ENCODE measurements at places on chromosomes 5 and 9.

DNA sequence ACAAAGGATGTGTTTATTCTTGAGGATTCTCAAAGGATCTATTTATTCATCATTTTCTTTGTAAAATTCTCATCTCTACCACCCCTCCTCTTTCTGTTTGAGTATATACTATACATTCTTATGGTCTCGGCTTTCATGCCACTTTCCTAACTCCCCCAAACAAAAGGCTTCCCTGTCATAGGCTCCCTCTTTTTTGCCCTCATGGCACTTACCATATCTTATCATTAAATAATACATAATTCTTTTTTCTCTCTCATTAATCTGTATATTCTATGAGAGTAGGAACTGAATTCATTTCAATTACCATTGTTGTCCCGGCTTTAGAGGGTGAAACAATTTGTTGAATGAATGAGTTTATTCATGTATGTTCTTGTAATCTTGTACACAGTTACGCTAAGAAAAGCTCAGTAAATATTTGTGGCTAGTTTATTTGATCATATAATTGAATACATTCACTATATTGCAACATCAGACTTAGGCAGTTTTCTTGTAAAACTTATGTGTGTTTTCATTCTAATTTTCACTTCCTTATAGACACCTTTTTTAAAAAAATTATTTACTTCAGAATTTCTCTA, 254.6 kb downstream of the EDIL3 start:
- DNase-seq, result no peak

- no peak for DNase-seq
Measured at GRCh38 chr5:8381972-8382371, 513.0 kb downstream of the MTRR start.

DNA sequence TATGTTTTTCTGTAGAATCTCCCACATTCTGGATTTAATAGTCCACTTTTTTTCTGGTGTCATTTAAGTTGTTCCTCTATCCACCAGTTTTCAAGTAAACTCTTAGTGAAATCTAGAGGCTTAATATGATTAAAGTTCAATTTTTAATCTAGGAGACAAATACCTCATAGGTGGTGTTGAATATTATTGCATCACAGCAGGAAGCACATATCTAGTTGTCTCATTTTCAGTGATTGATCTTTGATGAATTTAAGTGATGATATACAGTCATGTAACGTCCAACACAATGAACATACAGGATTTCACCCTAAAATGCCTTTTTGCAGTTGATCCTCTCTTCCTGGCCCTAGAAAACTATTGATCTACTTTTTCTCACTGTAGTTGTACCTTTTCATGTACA, 152.3 kb downstream of the NIPBL start:
- no peak for DNase-seq

DNA sequence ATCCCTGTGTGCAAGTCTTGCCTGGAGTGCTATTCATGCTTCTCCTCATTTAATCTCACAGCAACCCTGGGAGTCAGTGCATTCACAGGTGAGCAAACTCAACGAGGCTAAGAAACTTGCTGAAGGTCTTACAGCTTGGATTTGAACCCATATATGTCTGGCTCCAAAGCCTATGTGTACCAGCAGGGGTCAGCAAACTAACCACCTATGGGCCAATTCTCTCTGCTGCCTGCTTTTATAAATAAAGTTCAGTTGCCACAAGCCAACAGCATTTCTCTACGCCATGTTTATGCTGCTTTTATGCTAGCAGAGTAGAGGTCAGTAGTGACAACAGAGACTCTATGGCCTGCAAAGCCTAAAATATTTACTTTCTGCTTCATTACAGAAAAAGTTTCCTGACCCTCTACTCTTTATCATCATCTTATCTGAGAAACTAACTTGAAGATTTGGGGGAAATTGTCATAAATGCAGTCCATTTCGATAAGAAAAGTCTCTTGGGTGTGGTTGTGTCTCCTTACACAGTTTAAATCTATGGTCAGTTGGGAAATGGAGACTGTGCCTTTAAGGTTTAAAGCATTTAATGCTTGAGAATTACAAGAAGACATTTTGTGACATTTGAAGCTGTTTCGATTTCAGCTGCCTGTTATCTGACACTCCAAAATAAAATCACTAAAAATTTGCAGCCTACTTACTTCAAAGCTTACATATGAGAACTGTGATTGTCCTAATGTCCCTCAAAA, 137.7 kb downstream of the PRELID2 start:
- no peak for DNase-seq

DNA sequence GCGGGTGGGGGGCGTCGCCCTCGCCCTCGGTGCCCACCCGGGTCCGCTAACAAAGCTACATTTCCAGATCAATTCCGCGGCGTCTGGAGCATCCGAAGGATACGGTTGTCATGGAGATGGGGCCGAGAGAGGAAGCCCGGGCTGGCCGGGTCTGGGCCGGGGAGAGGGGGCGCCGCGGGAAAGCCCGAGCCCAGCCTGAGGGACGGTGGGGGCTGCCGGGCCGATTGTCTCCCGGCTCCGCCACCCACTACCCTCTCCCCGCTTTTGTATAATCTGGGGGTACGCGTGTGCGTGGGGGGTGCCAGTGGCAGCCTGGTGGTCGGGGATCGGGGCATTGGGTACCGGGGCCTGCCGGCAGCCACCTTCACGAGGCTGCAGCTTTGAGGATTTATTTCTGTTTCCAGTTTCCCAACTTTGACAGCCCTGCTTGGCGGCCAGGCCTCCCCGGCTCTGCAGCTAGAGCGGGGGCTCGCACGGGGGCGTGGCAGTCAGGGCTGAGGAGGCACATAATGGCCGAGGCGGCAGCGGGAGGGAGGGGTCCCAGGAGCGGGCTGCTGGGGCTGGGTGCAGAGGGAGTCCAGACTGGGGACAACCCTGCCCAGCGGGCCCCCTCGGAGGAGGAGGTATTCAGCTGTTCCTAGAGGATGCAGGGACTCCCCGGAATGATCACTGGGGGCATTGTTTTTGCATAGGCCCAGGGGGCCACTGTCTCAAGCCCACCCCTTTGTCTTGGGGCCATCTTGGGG, 626 bp downstream of the PSD2 start:
- no peak for DNase-seq

GRCh38 chr5:180922932-180923331, 24.0 kb downstream of the BTNL8 start:
- no peak for DNase-seq

- DNase-seq, result no peak
Measured at GRCh38 chr5:56594792-56595191, 220.6 kb upstream of the MAP3K1 start.

DNA sequence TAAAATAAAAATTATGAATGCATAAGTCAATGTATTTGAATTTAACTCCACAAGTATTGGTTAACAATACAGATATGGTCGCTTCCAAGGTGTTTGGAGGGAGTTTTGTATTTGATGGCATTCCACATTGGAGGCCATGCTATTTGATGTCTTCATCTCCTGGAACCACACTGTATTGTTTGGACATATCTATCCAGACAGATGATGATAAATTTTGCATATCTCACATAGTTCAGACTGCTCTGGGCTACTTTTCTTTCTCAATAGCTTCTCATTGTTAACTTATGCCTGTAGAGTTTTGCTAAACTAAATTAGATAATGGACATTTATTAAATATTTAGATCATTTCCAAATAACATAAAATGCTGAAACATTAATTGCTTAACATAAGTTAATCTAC, 58.0 kb downstream of the CDKN2A start:
- DNase-seq, result no peak

- DNase-seq, result no peak
Measured at GRCh38 chr9:111063332-111063731, 25.1 kb upstream of the LPAR1 start.

DNA sequence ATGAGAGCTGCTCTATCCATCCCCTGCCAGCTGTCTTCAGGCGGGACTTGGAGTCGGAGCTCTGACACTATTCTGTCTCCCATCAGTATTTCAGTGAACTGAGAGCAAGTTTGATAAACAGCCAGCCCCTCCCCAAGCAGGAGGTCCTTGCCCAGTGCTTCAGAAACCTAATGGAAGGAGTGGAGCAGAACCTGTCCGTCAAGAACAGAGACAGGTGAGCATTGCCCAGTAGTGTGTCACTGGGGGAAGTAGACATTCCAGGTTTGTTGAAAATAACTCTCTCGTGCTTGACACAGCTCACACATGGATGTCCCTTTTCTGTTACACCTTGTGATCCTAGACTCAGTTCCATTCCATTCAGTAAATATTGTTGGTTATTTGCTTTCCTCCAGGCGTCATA, 13.2 kb upstream of the TLX3 start:
- no peak for DNase-seq

GRCh38 chr5:109900911-109901627, 211.3 kb downstream of the MAN2A1 start:
- no peak for DNase-seq

- no peak for DNase-seq
Measured at GRCh38 chr5:103207653-103208052, 50.9 kb upstream of the MACIR start.

- no peak for DNase-seq
Measured at GRCh38 chr5:127400946-127401670, 110.5 kb downstream of the MEGF10 start.

GRCh38 chr5:2207416-2208238, 324.9 kb upstream of the IRX4 start:
- no peak for DNase-seq

DNA sequence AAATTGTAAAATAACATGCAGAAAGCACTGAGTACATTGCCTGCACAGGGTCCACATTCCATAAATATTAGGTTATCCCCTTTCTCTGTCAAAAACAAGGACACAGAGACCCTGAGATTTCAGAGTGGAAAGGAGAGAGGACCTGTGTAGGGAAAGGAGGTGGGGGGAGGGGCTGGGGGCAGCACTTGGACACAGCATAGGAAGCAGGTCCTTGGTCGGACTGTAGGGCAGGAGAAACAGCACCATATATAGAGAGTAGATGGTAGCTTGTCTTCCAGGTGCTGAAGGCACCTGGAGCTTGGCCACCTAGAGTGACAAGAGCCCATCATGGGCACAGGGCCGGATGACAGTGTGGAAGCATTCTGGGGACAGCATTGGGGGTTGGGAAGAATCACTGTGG, 2.4 kb downstream of the TPM2 start:
- DNase-seq, result no peak

DNA sequence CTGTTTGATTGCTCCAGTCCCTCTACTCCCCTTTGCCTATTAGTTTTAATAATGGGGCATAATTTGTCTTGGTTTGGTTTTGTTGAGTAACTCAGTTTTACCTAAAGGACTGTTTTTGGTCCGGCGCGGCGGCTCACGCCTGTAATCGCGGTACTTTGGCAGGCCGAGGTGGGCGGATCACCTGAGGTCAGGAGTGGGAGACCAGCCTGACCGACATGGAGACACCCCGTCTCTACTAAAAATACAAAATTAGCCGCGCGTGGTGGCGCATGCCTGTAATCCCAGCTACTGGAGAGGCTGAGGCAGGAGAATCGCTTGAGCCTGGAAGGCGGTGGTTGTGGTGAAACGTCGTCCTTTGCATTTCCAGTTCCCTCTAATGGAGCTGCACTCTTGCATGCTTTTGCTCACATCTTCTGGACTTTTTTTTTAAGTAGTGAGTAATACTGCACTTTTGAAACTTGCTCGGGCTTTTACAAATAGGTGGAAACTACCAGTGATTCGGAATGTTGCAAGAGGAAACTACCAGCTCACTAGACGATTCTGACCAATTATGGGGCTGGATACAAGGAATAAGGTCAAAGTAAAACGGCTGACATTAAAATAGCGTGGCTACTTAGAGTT, 721 bp upstream of the MAML1 start:
- DNase-seq, result no peak

DNA sequence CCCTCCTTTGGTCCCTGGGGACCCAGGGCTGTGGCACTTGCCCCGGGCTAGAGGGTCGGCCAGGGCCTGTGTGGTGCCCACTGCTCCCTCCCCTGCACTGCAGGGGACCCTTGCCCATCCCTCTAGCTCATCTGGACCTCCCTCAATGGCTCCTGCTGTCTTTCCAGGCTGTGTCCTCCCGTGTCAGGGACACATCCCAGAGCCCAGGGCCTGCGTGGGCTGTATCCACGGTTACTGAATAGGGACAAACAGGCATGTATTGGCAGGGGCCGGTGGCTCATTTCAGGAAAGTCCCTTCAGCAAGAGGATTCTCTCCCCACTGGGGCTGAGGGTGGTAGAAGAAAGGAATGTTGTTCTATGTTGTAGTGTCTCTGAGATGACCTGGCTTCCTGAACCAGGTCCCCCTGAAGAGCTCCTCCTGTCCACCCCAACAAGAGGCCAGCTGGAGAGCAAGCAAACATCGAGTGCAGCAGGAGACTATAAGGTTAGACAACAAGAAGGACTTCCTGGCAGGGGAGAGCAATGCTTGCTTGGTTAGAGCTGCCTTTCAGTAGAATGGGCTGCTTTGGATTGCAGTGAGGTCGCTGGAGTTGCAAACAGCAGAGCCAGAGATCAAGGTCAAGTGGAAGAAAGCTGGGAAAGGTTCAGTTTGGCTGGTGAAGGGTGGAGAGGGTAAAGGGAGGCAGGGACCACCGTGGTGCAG, 1.0 kb upstream of the CRB2 start:
- no peak for DNase-seq

- DNase-seq, result no peak
Measured at GRCh38 chr5:16842896-16843295, 93.2 kb downstream of the MYO10 start.

DNA sequence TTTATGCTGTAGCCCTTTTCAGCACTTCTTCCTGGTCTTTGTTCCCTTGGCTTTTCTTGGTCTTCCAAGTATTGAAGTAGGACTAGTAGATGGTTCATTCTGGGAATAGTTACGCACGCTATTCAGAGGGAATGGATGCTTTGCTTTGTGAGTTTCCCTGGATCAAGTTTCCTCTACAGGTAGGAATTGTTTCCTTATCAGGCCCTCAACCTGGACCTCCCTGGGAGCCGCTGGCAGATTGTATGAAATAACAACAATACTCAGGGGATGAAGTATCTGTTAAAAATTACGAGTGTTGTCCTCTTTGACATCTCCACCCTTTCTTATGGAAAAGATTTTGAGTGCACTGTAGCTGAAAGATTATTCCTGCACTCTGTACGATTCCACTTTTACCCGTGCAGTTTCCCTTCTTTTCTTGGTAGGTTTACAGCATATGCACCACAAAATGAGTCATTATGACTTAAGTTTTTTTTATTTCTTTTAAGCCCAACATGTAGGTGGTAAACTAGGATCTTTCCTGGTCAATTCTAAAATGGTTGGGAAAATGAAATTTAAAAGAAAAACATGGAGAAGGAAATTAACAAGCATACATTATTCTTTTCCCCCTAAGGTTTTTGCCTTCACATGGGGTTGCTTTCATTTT, 57.9 kb downstream of the ARHGAP26 start:
- DNase-seq, result no peak

DNA sequence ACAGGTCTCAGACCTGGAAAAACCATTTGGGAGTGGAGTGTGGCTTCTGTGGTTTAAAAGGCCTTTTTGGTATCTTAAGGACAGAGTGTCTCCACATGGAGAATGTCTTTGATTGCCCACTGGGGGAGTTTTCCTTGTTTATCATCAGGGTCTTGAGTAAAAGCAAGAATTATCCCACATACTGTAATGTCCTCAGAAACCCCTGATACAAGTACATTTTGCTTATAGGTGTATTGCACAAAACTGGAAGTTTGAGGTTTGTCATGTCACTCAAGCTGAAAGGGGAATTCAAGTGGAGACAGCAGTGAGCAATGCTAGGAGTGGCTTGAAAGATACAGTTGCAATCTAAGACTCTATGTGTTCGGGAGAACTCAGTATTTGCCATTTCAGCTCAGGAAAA, 62.7 kb upstream of the GRAMD2B start:
- DNase-seq, result no peak

Measured in T-helper 9 cell (primary cell).